ENCODE measurements at places on chromosomes 11 and 22.

GRCh38 chr11:31813391-31814175, 2.5 kb upstream of the PAX6 start:
- DNase-seq, result no peak

- no peak for DNase-seq
These were observed 10.3 kb downstream of the TNNT3 start for GRCh38 chr11:1929621-1930461.

- no peak for DNase-seq
These were observed 14.3 kb downstream of the BLID start for GRCh38 chr11:122101625-122102291.

GRCh38 chr11:118939953-118940598, 14.3 kb upstream of the BCL9L start:
- DNase-seq, result no peak

All from GOT3 (cell line).